ENCODE measurements at places on chromosomes 3 and 15. TPM values are rescaled to one million over a fixed set of nuclear protein-coding genes. Genes with fewer than 3 reads are reported as not detected.

DNA sequence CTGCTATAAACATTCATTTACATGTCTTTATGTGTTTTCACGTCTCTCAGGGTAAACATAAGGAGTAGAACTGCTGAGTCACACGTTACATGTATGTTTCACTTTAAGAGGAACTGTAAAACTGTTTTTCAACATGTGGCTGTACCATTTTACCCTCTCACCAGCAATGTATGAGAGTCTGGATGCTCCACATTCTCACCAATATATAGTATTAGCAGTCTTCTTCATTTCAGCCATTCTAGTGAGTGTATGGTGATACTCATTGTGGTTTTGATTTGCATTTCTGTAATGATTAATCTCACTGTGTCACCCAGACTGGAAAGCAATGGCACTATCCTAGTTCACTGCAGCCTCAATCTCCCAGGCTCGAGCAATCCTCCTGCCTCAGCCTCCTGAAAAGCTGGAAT, 37.1 kb downstream of the PHC3 start:
- DNase-seq = no peak

DNA sequence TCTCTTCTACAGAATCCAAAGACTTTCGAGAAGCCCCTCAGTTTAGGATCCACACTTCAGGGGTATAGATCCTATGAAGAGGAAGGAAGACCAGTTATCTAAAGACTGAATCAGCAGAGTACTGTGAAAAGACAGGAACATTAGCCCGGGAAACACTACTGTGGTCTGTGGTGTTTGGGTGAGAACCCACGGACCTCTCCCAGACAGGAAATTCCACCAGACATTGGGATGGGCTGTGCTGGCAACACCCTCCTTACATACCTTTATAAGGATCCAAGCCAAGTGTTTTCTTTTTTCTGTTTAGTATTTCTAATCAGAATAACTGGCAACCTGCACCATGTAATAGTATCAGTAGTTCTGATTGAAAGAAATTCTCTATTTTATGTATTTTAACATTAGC, 14.1 kb downstream of the TMEM207 start:
- DNase-seq = no peak

- DNase-seq = no peak
Observed at GRCh38 chr3:34305266-34305665, 506.8 kb downstream of the PDCD6IP start.

DNA sequence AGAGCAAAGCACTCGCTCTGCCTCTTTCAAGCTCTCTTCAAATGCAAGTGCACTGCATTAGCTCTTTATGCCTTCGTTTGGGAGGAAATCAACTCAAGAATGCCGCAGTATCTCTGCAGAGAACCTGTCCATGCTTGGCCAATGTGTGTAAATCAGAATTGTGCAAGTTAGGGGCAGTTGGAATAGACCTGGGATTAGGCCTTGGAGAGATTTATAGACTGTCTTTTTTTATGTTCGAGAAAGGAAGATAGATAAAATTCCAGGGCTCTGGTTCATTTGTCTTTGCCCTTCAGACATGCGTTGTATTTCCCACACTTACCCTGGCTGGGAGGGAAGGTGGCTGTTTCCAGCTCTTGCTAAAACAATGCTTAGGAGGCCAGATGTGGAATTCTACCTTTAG, 163.7 kb downstream of the MOBP start:
- DNase-seq = peak; percentile 47

DNA sequence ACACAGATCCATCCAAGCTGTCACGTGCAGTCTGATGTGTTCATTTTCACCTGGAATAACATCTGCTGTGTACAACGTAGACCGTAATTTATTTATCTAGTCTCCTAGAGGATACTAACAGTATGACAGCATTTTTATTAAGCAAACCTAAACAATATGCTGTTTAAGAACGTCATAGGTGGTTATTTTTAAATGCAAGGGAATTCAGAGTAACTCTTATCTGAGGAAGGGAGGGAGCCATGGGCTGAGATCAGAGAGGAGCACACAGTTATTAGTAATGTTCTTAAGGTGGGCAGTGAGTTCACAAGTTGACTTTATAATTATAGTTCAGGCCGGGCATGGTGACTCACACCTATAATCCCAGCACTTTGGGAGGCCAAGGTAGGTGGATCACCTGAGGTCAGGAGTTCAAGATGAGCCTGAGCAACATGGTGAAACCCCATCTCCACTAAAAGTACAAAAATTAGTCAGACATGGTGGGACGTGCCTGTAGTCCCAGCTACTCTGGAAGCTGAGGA, 193.6 kb downstream of the UACA start:
- no peak for DNase-seq

GRCh38 chr3:43926055-43926454, 235.3 kb downstream of the ABHD5 start:
- no peak for DNase-seq

DNA sequence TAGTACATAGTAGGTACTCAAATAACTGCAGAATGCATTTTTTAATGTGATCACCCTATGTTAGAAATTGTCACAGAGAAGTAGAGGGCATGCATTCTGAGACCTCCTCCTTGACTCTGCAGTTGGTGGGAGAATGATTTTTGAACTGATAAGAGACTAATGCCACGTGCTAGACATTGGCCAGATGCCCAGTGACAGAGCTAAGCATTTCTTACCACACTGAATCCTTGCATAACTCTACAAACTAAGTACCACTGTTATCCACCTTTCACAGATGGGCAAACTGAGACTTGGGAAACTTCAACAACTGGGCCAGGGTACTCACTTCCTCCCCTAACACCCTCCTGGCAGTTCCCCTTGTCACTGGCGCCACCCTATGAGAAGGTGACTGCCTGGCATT, 33.5 kb upstream of the SPATA12 start:
- DNase-seq = peak; percentile 17

- peak; percentile 51 for DNase-seq
Observed at GRCh38 chr3:123791898-123792297, 92.2 kb downstream of the MYLK start.

- no peak for DNase-seq
Observed at GRCh38 chr3:14183015-14183577, 4.5 kb downstream of the LSM3 start.

- DNase-seq = no peak
Observed at GRCh38 chr3:26280517-26280916, 342.1 kb upstream of the LRRC3B start.

GRCh38 chr15:51613951-51614350, 8.6 kb downstream of the DMXL2 start:
- no peak for DNase-seq

DNA sequence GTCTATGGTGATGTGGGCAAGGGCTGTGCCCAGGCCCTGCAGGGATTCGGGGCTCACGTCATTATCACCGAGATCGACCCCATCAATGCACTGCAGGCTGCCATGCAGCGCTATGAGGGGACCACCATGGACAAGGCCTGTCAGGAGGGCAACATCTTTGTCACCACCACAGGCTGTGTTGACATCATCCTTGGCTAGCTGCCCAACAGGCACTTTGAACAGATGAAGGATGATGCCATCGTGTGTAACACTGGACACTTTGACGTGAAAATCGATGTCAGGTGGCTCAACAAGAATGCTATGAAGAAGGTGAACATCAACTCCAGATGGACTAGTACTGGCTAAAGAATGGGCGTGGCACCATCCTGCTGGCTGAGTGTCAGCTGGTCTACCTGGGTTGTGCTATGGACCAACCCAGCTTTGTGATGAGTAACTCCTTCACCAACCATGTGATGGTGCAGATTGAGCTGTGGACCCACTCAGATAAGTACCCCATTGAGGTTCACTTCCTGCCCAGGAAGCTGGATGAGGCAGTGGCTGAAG, 6.1 kb upstream of the USP8 start:
- DNase-seq = no peak

DNA sequence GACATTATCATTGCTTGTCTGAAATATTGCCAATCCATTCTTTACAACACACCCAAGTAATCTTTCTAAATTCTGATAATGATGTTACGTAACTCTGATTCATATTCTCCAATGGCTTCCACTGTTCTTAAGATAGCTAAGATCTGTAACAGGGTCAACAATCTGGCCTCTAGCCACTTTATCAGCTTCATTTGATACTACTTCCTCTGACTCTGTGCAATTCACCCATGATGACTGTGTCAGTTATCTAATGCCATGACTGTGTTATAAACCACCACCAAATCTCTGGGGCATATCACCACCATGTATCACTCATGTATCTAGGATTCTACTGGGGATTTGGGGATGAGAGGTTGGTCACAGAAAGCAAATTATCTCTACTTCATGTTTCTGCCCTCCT, 44.0 kb downstream of the CD200 start:
- peak; percentile 76 for DNase-seq

DNA sequence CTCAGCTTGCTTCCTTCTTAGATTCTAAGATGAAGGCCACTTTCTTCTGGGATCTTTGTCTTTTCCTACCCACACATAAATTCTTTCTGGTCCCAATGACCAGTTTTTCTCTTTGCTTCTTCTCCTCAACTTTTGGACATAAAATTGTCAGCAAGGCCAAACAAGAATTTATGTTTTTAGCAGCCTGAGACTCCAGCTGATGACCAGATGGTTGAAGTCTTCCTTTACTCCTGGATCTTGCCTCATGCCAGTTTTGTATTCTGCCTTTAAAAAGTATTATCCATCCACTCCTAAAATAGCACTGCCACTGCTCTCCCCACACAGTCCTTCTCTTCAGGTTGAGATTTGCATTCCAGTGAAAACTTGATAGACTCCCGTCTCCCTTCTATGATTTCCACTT, 236.0 kb downstream of the VPS13C start:
- DNase-seq = no peak

DNA sequence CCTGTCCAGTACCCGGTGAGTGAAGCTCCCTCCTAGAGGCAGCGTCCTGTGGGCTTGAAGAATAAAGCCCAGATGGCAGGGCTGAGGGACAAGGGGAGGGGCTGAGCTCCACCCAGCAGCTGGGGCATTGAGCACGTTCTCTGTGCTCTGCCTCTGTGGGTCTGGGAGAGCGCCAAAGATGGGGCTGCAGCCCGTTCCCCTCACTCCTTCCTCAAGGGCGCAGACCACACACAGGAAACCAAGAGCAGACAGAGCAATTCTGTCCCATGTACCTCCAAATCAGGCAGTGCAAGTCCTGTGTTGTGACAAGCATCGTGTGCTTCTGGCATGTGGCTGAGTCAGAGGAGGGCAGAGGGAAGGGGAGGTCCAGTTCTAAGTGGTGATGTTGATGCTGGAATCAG, 15.7 kb upstream of the KIF23 start:
- DNase-seq = no peak

DNA sequence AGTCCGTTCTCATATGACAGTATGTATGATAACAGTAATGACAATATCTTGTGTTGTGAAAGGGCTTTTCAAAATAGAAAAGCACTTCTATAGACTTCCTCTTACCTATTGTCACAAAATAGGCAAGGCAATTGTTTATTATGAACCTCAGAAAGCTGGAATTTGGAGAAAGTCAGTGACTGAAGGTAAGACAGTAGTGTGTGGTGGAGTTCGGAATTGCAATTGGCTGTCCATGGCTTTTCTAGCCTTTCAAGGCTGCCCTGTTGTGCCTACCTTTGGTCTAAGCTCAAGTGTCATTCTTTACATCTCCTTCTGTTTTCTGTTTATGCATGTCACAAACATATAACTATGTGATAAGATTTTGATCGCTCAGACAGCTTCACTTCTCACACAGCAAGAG, 219.3 kb upstream of the NR2E3 start:
- DNase-seq = no peak

DNA sequence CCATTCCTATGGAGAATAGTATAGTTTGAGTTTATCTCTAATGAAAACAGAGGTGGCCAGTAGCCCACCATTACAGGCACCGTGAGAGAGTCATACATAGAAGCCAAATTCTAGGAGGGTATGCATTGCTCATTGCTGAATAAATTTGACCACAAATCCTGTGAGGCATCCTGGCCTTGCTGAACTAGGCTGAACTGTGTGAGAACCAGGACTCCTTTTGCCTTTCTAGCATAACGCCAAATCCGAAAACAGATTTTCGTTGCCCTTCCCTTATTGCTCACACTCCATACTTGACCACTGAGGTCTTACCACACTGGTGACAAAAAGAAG, 50.4 kb downstream of the SLC2A2 start:
- DNase-seq = no peak

DNA sequence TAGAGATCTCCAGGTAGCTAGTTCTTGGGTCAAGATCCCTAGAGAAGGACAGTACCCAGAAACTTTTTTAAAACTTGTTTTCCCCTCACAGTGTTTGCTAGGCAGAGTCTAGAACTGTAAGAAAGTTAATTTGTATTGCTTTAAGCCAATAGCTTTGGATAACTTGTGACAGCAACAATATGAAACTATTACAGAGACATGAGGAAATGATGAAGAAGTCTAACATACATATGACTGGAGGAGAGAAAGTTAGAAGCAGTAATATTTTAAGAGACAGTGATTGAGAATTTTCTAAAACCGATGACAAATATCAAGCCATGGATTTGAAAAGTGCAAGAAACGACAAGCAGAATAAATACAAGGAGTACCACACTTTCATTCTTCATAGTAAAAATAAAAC, 10.0 kb downstream of the HMG20A start:
- DNase-seq = no peak

DNA sequence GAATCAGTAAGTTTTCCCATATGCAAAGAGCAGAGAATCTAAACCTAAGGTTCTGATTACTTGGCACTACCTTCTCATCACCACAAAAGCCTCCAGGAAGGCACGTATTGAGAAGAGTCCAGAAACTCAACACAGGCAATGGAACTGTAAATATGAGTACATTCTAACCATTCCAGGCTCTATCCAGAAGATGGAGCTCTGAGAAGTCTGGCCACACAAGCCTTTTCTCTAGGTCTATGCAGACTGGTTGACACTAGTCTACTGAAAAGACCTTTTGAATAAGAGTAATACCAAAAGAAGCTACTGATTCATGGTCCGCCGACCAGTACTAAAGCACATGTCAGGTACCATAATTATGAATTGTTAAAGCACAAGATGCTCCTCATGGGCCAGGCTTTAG, 12.2 kb upstream of the NCKIPSD start:
- DNase-seq = no peak

- DNase-seq = no peak
Observed at GRCh38 chr15:88650556-88650955, 11.7 kb downstream of the ISG20 start.

DNA sequence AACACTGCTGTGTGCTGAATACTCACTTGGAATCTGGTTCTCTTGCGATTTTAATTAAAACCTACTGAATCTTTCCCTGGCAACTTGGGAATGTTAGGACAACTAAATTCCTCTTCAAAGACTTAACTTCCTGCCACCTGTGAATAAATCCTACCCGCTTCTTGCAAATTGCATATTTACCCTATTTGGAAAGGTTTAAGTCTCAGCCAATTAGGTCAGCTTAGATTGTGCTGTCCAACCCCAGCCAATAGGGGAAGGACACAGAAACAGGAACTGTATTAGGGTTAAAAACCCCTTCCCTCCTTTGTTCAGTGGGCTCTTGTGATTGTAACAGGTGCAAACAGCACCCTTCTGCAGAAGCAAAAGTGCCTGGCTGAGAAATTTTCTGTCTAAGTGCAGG, 38.6 kb upstream of the FSTL1 start:
- DNase-seq = no peak

CYP1A1 gene
- total RNA-seq = 7.6 TPM

LDHAL6B gene
- total RNA-seq = not detected

BFSP2 gene
- not detected for total RNA-seq

FETUB gene
- total RNA-seq = not detected

Data from endothelial cell of umbilical vein (primary cell).